CD4-positive, alpha-beta T cell treated with Interleukin-6 at 100 ng/mL for 8 hours (primary cell): ENCODE measurements at places on chromosomes 13 and 19.

DNA sequence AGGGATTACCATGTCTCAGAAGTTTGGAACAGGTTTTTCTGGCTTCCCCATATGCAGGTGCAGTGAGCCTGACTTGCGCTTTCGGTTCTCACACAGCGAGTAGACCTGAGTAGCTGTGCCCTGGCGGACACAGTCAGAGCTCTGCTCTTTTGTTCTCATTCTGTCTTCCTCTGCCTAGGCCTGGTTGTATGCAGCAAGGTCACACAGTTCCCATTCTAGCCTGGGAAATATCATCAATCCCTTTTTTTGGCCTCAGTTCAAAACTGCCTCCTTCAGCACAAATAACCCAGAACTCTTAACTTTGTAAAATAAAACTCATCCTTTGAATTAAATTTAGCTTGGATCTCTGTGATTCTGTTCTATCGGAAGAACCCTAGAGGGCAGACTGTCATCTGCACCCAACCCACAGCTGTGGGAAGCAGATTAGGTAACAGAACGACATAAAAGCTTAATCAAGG lies 10.2 kb downstream of the OXGR1 start:
- DNase-seq, result no peak

GRCh38 chr19:30857388-30857787 lies 485.2 kb downstream of the ZNF536 start:
- DNase-seq, result no peak

DNA sequence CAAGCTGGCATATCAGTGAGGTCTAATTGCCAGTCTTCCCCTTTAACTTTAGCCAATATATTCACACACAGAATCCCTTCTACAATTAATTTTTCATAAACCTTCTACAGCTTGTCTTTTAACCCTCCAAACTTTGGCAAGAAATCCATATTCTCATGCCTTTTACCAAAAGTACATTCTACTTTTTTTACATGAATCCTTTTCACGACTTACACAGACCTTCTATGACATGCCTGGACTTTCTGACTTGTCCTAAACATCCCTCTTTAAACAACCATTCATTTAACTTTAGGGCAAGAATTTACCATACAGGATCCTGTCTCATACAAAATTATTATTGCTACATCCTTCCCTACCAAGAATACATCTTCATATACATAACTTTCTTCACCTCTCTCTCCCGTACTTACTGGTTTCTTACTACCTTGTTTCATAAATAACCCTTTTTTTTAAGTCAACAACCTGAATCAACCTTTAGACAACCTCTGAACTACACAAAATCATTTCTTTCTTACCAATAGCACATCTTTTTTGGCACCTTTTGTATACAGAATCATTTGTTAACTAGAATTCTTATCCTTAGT lies 23.5 kb downstream of the ZNF544 start:
- DNase-seq, result no peak

DNA sequence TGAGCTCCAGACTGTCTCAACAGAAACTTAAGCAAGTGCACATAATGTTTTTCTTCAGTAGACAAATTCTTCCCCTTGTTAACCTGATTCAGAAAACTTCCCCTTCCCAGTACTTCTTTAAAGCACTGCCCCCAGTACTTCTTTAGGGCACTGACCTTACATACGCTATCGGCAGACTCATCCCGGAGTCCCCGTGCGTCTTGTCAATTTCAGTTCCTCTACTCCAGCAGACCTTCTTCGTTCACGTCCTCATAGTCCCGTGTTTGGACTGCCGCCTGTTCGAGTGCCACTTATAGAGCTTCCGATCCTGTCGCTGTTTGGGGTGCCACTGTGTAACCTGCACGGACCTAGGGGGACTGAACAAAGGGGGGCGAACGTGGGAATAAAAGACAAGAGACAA lies 29.0 kb downstream of the ZNF627 start:
- DNase-seq, result no peak

- no peak for DNase-seq
These were observed 27.1 kb downstream of the FAM124A start for GRCh38 chr13:51249255-51249654.

GRCh38 chr13:61960981-61961380 lies 545.3 kb upstream of the PCDH20 start:
- DNase-seq, result no peak

DNA sequence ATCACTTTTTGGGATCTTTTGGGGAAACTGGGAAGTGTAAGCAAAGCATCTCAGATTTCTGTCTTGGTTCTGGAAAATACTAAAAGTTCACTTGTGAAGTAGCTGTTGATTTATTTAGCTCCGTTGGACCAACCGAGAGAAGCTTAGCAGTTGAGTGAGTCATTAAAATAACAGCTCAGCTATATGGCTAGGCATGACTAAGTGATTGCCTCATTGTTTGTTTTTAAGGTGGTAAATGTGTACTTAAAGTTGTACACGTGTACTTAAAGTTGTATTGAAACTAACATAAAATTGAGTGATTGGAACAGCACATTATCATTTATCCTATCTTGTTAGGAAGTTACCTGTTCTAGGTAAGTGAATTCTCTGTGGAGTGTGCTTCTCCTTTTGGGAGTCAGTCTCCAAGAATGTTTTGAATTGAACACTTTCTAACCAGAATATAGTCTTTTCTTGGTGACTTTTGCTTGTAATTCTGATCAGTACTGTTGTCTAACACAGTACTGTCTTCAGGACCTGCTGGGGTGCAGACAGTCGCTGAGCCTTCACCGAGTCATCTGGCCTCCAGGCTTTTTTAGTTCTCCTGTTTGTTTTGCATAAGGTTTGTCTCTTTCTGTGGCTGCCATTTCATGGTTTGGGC lies 2.9 kb upstream of the DCUN1D2 start:
- no peak for DNase-seq
